Stimulated activated CD8-positive, alpha-beta memory T cell treated with anti-CD3 and anti-CD28 coated beads, Interleukin-2, amount 100 ng/mL, for 48 hours (primary cell): ENCODE measurements at places on chromosomes 6 and 20.

DNA sequence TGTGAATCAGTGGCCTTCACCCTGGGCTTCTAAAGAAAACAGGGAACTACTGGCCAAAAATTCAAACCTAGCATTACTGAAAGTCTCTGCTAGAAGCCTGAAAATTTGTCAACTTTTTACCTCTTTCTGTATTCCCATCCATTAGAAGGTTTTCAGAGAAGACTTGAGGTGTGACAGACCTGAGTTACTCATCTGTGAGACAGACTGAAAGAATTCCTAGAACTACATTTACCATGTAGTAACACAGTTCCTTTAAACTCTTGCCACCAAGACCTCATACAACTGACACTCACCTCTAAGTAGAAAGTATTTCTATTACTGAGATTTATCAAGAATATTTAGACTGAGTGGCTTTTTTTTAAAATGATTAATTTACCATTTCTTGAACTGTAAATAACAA lies 4.5 kb downstream of the DPM1 start:
- no peak for DNase-seq

DNA sequence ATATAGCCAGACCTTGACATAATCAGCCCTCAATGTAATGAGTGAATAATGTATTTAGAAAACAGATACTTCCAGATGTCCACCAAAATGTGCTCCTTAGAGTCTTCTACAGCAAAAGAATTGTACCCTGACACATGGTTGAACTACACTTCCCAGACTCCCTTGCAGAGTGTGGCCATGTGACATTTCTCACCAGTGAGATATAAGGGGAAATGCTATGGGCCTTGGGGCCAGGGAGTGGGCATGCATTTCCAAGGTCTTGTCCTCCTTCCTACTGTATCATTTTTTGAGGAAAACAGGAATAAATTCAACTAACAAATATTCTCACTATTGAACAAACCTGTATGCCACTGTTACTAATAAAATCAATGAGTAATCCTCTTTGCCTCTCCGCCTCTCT lies 211.4 kb upstream of the SMLR1 start:
- no peak for DNase-seq

DNA sequence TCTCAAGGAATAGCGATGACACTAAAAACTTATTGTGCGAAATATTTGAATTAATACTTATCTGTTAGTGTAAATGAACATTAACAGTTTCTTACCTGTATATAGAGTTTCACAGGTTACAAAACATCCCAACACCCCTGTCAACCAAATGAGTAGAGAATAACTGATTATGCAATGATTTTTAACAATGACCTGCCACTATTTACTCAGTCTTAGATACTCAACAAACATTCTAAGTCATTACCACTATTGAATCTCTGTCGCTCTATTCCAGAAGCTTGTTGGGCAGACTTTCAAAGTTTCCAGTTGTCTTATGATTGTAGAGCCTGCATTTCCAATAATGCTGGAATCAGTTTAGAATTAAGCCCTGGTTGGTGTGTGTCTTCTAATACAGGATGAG lies 85.5 kb downstream of the RNF182 start:
- no peak for DNase-seq

DNA sequence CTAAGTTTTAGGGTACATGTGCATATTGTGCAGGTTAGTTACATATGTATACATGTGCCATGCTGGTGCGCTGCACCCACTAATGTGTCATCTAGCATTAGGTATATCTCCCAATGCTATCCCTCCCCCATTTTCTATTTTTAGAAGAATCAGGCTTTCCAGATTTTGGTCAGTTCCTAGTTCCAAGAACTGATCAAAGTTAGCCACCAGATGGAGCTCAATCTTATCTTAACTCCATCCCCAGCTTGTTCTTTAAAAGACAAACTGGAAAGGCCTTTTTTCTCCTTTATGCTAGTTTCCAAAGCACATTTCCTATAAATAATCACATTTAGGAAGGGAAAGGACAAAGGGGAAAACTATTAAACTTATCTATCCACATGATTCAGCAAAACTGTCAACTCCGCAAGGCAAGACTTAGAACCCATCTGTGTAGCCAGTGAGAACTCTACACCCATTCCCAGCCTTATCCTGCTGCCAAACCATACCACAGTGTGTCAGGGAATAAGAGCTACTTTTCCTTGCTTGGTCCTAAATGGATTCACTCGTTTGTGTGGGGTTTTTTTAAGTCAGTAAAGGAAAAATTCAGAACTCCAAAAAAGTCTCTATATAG lies 22.8 kb upstream of the KHDC1 start:
- DNase-seq: no peak
